ENCODE measurements at places on chromosomes 6 and 20.

- no peak for DNase-seq
Observed at GRCh38 chr20:59578436-59579403, 25.6 kb upstream of the PHACTR3 start.

GRCh38 chr20:2984028-2984501, 59.4 kb upstream of the GNRH2 start:
- DNase-seq, result no peak

DNA sequence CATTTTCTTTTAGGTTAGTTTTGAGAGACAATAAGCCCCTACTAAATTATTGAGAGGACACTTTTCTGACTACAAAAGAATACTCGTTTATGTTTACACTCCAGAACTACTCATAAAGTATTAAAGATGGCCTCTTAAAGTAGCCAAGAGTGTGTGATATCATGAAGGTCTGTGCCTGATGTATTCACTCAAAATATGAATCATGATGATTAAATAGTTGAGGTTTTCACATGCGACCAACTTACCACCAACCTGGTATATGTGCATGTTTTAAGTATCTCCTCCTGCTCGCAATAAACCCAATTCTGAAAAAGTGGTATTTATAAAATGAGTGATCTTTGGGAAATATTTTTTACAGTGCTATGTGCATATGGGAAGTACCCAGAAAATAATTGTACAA, 43.9 kb downstream of the IL20RA start:
- DNase-seq, result no peak

GRCh38 chr6:13027207-13027606, 301.1 kb downstream of the TBC1D7 start:
- DNase-seq, result no peak

- DNase-seq, result no peak
Observed at GRCh38 chr20:49896204-49896603, 19.1 kb downstream of the SPATA2 start.

Data from stimulated activated CD4-positive, alpha-beta T cell treated with anti-CD3 and anti-CD28 coated beads, Interleukin-4, amount 100 ng/mL, for 24 hours (primary cell).